ENCODE measurements at places on chromosomes 4 and X.

- H3K27me3 ChIP-seq, result no peaks in the 10 kb centered on the region
- DNase-seq, result no peak
- no peak overlapping the region for H3K27ac ChIP-seq
- no peaks in the 10 kb centered on the region for H3K36me3 ChIP-seq
These were observed 152.2 kb downstream of the STK32B start for GRCh38 chr4:5203309-5203992.

- no peak overlapping the region for H3K27ac ChIP-seq
- DNase-seq, result no peak
- H3K4me1 ChIP-seq, result no peaks in the 10 kb centered on the region
- no peaks in the 10 kb centered on the region for H3K27me3 ChIP-seq
- H3K36me3 ChIP-seq, result no peaks in the 10 kb centered on the region
These were observed 201.6 kb downstream of the TEX13A start for GRCh38 chrX:105018865-105019264.

- peaks cover 4% of the 10 kb centered on the region for H3K4me1 ChIP-seq
- H3K27ac ChIP-seq, result no peak overlapping the region
- H3K4me3 ChIP-seq, result no peak overlapping the region
- H3K36me3 ChIP-seq, result no peaks in the 10 kb centered on the region
These were observed 10.6 kb downstream of the C4orf54 start for GRCh38 chr4:99647071-99647470.

- no peaks in the 10 kb centered on the region for H3K36me3 ChIP-seq
- H3K4me3 ChIP-seq, result no peak overlapping the region
- H3K27me3 ChIP-seq, result no peaks in the 10 kb centered on the region
- no peak for DNase-seq
These were observed 109.6 kb downstream of the NHSL2 start for GRCh38 chrX:72020204-72020603.

- H3K4me3 ChIP-seq, result no peak overlapping the region
- no peak overlapping the region for H3K27ac ChIP-seq
- no peak for DNase-seq
- H3K36me3 ChIP-seq, result no peaks in the 10 kb centered on the region
- no peaks in the 10 kb centered on the region for H3K4me1 ChIP-seq
- no peaks in the 10 kb centered on the region for H3K27me3 ChIP-seq
These were observed 27.1 kb upstream of the ALB start for GRCh38 chr4:73376976-73377375.

GRCh38 chr4:105194328-105195231, 47.9 kb downstream of the TET2 start:
- no peak for DNase-seq
- H3K4me3 ChIP-seq, result no peak overlapping the region
- H3K36me3 ChIP-seq, result no peaks in the 10 kb centered on the region

DNA sequence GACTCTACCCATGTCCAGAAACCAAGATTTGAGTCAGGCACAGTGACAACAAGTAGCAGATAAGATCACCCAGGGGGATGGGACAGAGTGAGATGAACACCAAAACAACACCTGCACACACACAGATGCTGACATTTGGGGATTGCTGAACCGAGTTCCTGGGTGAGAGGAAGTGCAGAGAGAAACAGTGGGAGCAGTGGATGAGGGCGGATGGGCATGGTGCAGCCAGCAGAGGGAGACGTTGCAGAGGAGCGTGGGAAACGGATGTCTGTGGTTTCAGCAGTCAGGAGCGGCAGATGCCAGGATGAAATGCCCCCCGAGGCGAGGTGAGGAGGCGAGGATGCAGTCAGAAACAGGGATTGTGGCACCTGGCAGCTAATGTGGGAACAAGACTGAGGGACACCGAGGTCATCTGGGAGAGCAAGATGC, 78.6 kb upstream of the STS start:
- H3K27ac ChIP-seq, result no peak overlapping the region
- no peaks in the 10 kb centered on the region for H3K4me1 ChIP-seq
- H3K36me3 ChIP-seq, result no peaks in the 10 kb centered on the region
- no peak overlapping the region for H3K4me3 ChIP-seq
- DNase-seq, result no peak
- H3K27me3 ChIP-seq, result no peaks in the 10 kb centered on the region

DNA sequence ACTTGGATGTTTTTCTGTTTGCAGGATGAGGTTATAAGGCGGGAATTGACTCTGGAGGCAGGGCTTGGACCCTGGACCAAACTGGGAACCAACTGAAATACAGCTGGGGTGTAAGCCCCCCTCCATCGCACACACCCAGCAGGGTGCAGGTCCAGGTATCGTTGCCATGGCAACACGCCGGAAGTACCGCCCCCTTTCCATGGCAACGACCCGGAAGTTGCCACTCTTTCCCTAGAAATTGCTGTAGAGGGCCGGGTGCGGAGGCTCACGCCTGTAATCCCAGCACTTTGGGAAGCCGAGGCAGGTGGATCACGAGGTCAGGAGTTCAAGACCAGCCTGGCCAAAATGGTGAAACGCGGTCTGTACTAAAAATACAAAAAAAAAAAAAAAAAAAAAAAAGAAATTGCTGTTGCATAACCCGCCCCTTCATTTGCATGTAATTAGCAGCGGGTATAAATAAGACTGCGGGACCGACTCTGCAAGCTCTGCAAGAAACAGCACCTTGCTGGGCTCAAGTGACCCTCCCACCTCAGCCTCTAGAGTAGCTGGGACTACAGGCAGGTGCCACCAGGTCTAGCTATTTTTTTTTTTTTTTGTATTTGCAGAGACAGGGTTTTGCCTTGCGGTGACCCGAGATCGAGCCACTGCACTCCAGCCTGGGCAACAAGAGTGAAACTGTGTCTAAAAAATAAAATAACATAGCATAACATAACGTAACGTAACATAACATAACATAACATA, 139.6 kb downstream of the CRLF2 start:
- H3K36me3 ChIP-seq, result no peaks in the 10 kb centered on the region
- no peak overlapping the region for H3K4me3 ChIP-seq
- H3K27me3 ChIP-seq, result no peaks in the 10 kb centered on the region
- no peak overlapping the region for H3K27ac ChIP-seq
- DNase-seq, result no peak
- H3K4me1 ChIP-seq, result no peaks in the 10 kb centered on the region

DNA sequence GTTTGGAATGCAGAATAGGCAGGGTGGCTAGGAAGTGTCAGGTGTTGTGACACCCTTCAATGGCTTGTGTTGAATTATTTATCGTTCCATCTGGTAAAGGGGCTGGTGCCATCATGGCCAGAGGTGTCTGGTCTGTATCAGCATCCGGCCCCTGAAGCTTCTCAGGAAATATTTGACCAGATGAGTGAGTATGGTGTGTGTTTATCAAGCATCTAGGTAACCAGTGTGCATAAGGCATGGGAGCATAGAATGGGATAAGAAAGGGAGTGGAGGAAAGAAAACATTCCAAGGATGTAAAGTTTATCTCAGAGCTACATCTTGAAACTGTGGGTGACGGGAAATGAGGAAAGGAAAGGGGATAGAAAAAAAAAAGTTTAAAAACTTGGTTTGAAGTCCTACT, 109.4 kb downstream of the KLHL4 start:
- DNase-seq, result no peak
- H3K36me3 ChIP-seq, result no peaks in the 10 kb centered on the region
- no peak overlapping the region for H3K27ac ChIP-seq
- no peak overlapping the region for H3K4me3 ChIP-seq
- H3K4me1 ChIP-seq, result peaks cover 9% of the 10 kb centered on the region

- peak; percentile 47 for DNase-seq
- peak overlapping the region; percentile 67 for H3K27ac ChIP-seq
- H3K4me3 ChIP-seq, result peak overlapping the region; percentile 21
- H3K4me1 ChIP-seq, result no peaks in the 10 kb centered on the region
- no peaks in the 10 kb centered on the region for H3K36me3 ChIP-seq
These were observed 579.2 kb downstream of the BCOR start for GRCh38 chrX:39518476-39519029.

DNA sequence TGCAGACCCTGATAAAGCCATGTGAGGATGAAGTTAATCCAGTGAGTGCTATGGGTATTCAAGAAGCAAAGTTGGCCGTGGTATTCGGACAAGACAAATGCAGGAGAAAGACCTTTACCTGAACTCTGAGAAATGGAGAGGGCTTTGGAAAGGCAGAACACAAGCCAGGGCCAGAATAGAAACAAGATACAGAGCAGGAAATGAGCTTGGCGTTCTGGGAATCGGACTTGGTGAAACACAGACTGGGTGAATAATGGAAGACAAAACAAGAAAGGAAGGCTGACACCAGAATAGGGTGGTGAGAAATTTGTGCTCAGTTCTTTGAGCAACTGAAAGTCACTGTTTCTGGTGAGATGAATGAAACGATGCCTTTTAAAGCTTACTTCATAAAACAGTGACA, 83.3 kb downstream of the VEGFC start:
- H3K4me3 ChIP-seq, result no peak overlapping the region
- no peaks in the 10 kb centered on the region for H3K4me1 ChIP-seq
- H3K36me3 ChIP-seq, result no peaks in the 10 kb centered on the region
- no peak overlapping the region for H3K27ac ChIP-seq
- no peaks in the 10 kb centered on the region for H3K27me3 ChIP-seq
- no peak for DNase-seq

- peaks cover 33% of the 10 kb centered on the region for H3K4me1 ChIP-seq
- H3K4me3 ChIP-seq, result no peak overlapping the region
- no peaks in the 10 kb centered on the region for H3K27me3 ChIP-seq
- DNase-seq, result peak; percentile 23
- H3K36me3 ChIP-seq, result peaks cover 94% of the 10 kb centered on the region
These were observed 25.8 kb downstream of the OTUD4 start for GRCh38 chr4:145154573-145154972.

DNA sequence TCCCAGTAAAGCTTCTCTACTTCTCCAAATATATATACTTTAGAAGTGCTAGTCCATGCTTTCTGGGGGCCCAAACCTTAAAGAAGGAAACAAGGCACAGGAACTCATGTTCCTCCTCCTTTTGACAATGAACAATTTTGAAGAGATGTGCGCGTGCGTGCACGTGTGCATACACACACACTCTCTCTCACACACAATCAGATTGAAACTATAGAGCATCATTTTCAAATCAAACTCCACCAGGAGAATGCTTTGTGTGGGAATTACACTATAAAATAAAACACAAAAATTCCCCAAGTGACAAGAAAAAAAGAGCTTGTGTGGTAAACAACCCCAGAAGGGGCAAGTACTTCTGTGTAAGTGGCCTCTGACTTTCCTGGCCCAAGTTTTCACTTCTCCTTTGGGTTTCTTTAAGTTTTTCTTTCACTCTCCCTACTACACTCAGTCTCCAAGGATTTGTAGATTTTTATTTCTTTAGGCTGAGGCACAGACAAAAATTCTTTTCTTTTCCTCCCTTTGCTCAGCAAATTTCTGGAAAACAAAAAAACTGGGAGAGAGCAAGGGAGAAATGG, 46.6 kb upstream of the SHISA3 start:
- no peaks in the 10 kb centered on the region for H3K36me3 ChIP-seq
- H3K4me1 ChIP-seq, result peaks cover 11% of the 10 kb centered on the region
- H3K27ac ChIP-seq, result no peak overlapping the region
- H3K4me3 ChIP-seq, result no peak overlapping the region

GRCh38 chr4:98625920-98626319, 32.5 kb downstream of the TSPAN5 start:
- no peaks in the 10 kb centered on the region for H3K36me3 ChIP-seq
- no peak for DNase-seq
- H3K4me3 ChIP-seq, result no peak overlapping the region
- no peaks in the 10 kb centered on the region for H3K4me1 ChIP-seq

GRCh38 chr4:107863416-107863815, 38.7 kb downstream of the SGMS2 start:
- H3K36me3 ChIP-seq, result no peaks in the 10 kb centered on the region
- peak overlapping the region; percentile 37 for H3K27ac ChIP-seq
- no peak overlapping the region for H3K4me3 ChIP-seq

DNA sequence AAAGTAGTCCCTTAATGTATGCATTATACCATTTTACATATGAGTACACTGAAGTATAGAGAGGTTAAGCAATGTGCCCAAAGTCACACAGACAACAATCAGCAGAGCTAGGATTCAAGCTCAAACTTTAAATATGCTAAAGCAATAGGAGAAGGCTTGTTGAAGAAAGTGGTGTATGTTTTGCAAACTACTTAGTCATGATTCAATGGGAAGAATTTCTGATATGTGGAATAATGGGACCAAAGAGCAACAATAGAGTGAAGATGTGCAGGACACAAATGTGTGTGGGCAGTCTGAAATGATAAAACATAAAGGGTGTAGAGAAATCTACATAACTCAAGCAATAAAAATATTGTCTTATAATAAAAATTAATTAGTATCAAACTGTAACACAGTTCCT, 109.0 kb upstream of the ARSJ start:
- no peaks in the 10 kb centered on the region for H3K27me3 ChIP-seq
- H3K4me1 ChIP-seq, result no peaks in the 10 kb centered on the region
- no peak overlapping the region for H3K4me3 ChIP-seq
- no peak for DNase-seq

DNA sequence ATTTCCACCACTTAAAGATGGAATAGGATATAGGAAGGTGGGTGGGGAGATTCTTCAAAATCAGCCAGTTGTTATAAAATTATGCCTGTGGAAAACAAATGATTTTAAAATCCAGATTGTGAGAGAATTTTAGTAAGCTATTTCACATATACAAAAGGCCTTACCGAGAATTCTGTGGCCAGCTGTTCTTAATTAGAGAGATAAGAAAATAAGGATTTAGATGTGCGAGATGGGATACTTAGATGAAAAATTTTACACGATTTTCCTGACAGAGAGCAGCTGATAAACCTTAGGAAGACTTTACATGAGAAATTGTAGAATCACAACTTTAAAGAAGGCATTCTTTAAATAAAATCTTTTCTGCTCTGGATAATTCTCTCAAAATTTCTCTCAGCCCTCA, 94.5 kb upstream of the IQCM start:
- H3K36me3 ChIP-seq, result no peaks in the 10 kb centered on the region
- DNase-seq, result no peak
- H3K4me3 ChIP-seq, result no peak overlapping the region
- no peak overlapping the region for H3K27ac ChIP-seq

All from heart right ventricle (tissue), 16 donors.